ENCODE measurements at places on chromosomes 3 and 15. TPM values are rescaled to one million over a fixed set of nuclear protein-coding genes. Genes with fewer than 3 reads are reported as not detected.

DNA sequence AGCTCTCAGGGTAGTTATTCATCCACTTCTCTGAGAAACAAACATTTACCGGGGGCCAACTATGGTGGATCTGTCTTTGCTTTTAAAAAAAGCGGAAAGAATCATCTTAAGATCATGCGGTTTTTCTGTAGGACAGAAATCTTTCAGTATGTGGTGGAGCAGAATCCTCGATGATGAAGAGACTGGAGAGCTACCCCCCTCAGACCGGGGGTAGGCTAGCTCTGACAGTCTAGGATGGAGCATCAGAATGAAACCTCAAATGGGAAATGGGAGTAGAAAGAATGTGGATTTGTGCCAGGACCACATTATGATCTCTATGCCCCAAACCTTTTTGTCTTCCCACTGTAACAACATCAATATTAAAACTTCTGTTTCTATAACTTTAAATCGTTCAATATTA is 30.3 kb downstream of the TPRG1 start:
- no peak for DNase-seq

DNA sequence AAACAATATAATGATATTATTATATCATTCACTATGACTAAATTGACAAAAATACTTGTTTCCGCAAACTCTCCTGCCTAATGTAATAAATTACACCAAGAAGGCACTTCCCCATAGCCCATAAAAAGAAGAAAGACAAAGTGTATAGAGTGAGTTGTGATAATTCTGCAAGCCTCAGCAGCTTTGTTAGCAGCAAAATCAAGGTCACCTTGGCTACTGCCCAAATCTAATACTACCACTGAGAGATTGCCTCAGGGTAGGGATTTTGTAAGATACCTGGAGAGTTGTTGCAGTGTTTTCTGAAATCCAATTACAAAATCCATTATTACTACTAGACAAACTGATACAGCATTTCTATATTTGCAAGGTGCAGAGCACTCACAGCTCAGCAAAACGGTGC is 503.5 kb downstream of the FGF12 start:
- no peak for DNase-seq

- DNase-seq, result no peak
Observed at GRCh38 chr3:166446291-166446690, 609.1 kb upstream of the BCHE start.

- no peak for DNase-seq
Observed at GRCh38 chr3:178059836-178060235, 476.4 kb upstream of the KCNMB2 start.

DNA sequence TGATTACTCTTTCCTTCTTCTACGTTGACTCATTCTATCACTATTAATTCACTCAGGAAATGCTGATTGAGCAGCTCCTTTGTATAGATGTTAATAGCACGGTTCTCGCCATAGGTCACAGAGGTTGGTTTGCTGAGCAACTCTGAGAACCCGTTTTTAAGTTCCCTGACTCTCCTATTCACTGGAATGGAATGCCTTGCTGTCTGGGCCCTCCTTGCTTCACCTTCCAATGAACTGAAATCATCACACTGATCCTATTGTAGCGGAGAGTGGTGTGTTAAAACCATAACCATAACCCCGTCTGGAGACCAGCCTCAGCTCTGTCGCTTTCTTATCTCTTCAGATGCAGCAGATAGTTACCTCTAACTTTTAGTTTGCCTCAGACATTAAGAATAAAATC is 323.6 kb downstream of the GABRB3 start:
- no peak for DNase-seq

The ACKR4 gene
- total RNA-seq, result 4.6 TPM

The CADPS gene
- 0.45 TPM for total RNA-seq

All from mesenteric fat pad (tissue), 1 donor.